ENCODE measurements at places on chromosomes 13 and 19. TPM values are rescaled to one million over a fixed set of nuclear protein-coding genes. Genes with fewer than 3 reads are reported as not detected.

The OR7G1 gene
- not detected for total RNA-seq

The MIDN gene
- 24.4 TPM for total RNA-seq

The RNF113B gene
- total RNA-seq = not detected

The CTU1 gene
- total RNA-seq = 6.6 TPM
